ENCODE measurements at places on chromosomes 5 and 9. TPM values are rescaled to one million over a fixed set of nuclear protein-coding genes. Genes with fewer than 3 reads are reported as not detected.

BTNL9 gene
- total RNA-seq: not detected

C1QTNF3 gene
- 0.11 TPM for total RNA-seq

DNA sequence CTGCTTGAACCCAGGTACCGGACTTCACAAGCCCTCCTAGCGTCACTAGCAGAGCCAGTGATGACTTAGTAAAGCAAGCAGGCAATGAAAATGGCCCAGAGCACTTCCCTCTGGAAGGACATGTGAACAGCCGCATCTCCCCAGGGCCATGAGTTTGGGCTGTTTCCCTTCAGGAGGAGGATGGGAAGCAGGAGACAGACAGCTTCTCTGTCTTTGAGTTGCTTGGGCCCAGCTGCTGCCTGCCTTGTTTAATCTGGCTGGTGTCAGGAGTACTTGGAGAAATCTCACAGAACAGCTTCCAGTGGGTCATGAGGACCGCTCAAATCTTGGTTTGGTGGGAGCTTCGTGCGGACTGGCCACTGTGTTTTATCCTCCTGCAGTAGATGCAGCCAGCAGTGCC, 25.4 kb upstream of the WWC1 start:
- no peak for DNase-seq

GLRA1 gene
- not detected for total RNA-seq

- no peak for DNase-seq
Observed at GRCh38 chr9:33294670-33295432, 4.5 kb downstream of the NFX1 start.

DNA sequence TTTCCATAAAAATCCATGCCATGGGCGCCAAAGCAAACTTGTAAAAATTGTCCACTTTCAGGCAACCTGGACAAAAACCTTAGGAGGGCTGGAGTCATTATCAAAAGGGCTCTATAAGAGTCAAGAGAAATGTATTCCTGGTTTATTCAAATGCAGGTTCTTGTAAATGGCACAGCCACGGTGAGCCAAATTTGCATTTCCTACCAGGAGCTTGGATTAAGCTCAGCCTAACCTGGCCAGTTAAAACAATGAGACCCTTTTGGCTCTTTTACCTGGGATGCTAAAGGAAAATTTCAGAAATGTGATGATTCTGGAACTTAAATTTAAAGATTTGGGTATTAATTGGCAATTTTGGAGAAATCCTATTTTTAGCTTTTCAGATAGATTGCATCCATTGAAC, 8.9 kb upstream of the ZNF474 start:
- DNase-seq: no peak
